ENCODE measurements at places on chromosomes 7 and 10.
A peak's percentile ranks its signal among the peaks of the same experiment; 100 is the strongest.

DNA sequence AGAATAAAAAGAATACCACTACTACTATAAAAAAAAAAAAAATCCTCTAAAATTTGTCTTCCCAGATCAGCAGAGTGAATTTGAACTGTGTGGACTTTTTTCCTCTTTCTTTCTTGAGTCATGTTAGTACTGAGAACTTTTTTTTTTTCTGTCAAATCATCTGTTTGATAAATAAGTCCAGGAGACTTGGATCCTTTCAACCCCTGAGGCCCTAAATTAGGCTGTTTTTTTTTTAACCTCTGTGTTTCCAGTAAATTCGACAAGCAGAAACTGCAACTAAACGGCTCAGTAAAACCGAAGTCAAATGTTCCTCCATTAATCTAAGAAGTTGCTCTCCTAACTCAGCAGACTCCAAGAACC is 2.7 kb downstream of the MAP3K8 start:
- DNase-seq = no peak

GRCh38 chr7:45580053-45580872 is 6.1 kb downstream of the ADCY1 start:
- DNase-seq = peak; percentile 27

GRCh38 chr7:30745261-30745941 is 6.5 kb upstream of the INMT start:
- DNase-seq = no peak

GRCh38 chr10:3372281-3372680 is 199.7 kb upstream of the PITRM1 start:
- no peak for DNase-seq

DNA sequence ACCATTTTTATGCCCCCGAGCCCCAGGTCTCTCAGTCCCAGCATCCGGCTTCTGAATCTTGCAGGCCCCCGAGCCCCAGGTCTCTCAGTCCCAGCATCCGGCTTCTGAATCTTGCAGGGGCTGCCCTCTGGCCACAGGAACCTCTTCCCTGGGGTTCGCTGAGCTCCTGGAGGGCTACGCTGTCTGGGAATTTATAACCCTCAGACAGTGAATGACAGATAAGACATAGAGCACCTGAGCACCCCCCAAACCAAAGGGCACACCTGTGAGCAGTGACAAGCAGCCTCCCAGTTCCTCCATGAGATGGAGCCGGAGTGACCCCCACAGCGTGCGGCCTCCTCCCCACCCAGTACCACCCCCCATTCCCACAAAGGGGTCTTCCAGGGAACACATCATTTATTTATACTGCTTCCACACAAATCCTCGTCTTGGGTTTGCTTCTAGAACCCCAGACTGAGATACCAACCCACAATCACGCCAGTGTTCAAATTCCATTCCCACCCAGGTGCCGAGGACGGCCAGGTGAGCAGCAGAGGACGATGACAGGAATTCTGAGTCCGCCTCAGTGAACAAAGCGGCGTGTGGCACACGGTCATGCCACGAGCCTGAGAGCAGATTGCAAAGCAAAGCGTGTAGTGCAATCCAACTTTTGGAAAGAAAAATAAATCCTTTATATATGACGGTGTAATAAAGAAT is 57.7 kb upstream of the FAM20C start:
- DNase-seq = no peak

DNA sequence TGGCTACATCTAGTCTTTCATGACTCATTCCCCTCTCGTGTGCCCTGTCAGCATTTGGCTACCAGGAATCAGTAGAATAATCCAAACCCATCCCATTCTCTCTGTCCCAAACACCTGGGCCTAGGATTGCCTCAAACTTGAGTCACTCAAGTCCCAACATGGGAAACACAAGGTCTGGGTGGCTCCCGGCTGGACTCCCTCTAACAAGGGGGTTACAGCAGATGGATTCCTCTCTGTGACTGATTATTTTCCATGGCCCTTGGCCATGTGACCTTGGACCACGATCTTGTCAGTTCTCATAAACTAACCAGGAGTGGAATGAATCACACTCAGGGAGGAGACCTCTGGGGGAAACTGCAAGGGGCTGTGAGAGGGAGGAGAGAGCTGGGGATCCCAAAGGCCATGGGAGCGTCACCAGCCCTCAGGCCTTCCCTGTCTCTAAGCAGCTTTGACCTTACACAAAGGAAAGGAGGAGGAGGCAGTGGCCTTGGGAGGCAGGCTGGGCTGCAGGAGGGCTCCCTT is 533.1 kb downstream of the KCNMA1 start:
- DNase-seq = no peak

- DNase-seq = no peak
Observed at GRCh38 chr10:52007091-52007490, 307.0 kb upstream of the DKK1 start.

GRCh38 chr7:155567646-155568332 is 21.4 kb upstream of the CNPY1 start:
- DNase-seq = no peak

DNA sequence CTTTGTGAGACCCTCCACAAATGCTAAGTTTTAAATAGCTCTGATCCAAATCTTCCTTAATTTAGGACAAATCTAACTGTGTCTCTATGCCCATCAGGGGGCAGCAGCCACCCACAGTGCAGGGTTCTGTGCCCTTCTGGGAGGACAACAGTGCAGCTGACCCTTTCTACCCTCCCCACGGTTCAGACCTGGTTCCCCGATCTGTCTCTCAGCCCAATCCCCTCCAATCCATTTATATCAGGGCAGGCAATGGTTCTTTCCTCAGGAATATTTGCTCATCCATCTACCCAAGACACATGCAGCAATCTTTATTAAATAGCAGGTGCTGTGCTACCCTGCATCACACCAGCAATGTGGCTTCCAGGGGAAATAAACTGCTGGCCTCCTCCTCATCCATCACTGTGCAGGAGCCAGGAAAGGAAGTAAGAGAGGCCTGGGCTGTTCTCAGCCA is 4.0 kb upstream of the RBM28 start:
- peak; percentile 63 for DNase-seq

GRCh38 chr10:30433306-30433729 is 666 bp upstream of the MAP3K8 start:
- DNase-seq = peak; percentile 45

- no peak for DNase-seq
Observed at GRCh38 chr10:97543025-97543546, 29.5 kb upstream of the ANKRD2 start.

DNA sequence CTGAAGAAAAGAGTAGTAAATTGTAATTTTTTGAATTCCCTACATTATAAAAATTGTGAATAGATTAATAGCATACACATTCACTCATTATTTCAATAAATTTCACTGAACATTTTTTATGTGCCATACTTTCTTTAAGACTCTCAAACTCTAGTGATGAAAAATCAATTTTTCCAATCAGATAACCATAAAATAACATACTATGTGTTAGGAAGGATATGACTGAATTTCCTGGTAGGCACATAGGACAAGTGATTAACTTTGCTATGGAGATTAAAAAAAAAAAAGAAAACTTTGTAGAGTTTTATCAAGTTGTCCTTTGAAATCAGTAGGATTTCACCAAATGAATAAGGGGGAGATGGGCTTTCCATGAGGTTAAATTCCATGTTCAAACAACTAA is 1597.3 kb upstream of the LRRTM3 start:
- DNase-seq = no peak

GRCh38 chr10:128220021-128220420 is 93.8 kb upstream of the MKI67 start:
- no peak for DNase-seq

GRCh38 chr10:636769-637168 is 52.7 kb downstream of the DIP2C start:
- DNase-seq = no peak

GRCh38 chr10:48236199-48236621 is 38.3 kb downstream of the FRMPD2 start:
- DNase-seq = no peak

- no peak for DNase-seq
Observed at GRCh38 chr10:31288962-31289361, 30.1 kb upstream of the ZEB1 start.

- DNase-seq = no peak
Observed at GRCh38 chr7:118626739-118627138, 402.2 kb downstream of the ANKRD7 start.

DNA sequence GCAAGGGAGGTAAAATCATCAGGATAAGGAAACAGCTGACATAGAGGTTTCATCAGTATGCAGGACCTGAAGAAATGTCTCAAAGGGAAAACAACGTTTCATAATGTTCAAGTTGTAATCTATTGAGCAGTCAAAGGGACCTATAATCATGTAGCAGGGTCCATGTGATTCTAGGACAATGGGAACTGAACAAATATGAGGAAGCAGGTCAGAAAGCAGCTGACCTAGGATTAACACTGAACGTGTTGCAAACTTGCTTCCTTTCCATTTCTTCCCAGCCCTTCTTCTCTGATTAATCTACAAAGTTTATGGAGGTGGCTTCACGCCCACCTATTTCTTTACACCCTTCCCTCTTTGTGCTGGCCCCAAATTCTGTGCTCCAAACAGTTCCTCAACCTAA is 256.9 kb upstream of the AKR1E2 start:
- no peak for DNase-seq

GRCh38 chr7:23852135-23852534 is 142.1 kb downstream of the STK31 start:
- DNase-seq = no peak

GRCh38 chr7:105887569-105888189 is 11.3 kb upstream of the ATXN7L1 start:
- DNase-seq = no peak

DNA sequence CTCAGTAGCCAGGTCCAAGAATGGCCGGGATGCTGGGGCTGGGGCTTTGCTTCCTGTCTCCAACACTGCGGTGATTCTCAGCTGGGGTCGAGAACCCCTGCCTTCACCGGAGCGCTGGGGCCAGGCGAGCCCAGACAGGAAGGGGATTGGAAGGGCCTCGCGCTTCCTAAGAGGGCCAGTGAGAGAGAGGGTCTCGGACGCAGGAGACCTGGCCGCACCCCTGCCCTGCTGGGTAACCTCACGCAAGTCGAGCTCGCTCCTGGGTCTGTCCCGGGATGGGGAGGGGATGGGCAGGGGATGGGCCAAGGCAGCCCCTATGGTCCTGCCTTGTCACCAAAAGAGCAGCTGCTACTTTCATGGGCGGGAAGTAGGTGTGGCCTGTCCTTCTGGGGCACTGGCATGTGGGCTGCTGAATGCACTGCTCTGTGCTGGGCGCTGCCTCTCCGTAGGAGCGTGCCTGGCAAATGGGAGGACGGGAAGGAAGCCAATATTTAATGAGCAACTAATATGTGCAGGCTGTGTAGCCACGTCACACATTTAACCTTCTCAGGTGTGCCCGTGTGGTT is 20.0 kb downstream of the KCNK18 start:
- no peak for DNase-seq

DNA sequence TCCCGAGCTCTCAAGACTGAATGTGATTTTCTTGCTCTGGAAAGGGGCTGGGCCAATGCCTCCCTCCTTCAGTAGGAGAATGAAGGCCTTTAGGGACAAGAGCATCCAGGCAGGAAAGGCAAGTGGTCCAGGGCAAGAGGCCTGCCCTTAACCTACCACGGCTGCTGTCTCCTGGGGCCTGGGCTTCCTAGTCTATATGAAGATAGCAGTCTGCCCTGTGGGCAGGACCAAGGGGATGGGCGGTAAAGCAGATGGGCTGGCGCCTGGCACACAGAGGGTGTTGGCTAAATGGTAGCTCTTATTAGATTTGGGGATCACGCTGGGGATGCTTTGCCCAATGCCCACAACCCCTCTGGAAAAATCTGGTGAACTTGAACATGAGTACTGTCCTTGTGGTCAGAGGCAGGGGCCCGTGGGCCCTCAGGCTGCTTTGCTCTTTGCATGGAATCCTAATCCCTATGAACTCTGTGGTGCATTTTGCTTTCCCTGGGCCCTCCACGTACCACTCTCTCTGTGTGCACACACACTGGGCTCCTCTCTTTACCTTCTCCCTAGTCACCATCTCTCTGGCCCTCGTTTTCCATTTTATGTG is 20.3 kb downstream of the CHAT start:
- DNase-seq = no peak

- DNase-seq = no peak
Observed at GRCh38 chr7:20795881-20796280, 9.2 kb upstream of the SP8 start.

GRCh38 chr10:4790045-4790444 is 36.0 kb upstream of the AKR1E2 start:
- no peak for DNase-seq

- no peak for DNase-seq
Observed at GRCh38 chr7:148719753-148720152, 21.1 kb downstream of the CUL1 start.

- DNase-seq = no peak
Observed at GRCh38 chr7:78427209-78427608, 628.6 kb downstream of the PHTF2 start.

- no peak for DNase-seq
Observed at GRCh38 chr7:118502235-118502634, 277.7 kb downstream of the ANKRD7 start.

DNA sequence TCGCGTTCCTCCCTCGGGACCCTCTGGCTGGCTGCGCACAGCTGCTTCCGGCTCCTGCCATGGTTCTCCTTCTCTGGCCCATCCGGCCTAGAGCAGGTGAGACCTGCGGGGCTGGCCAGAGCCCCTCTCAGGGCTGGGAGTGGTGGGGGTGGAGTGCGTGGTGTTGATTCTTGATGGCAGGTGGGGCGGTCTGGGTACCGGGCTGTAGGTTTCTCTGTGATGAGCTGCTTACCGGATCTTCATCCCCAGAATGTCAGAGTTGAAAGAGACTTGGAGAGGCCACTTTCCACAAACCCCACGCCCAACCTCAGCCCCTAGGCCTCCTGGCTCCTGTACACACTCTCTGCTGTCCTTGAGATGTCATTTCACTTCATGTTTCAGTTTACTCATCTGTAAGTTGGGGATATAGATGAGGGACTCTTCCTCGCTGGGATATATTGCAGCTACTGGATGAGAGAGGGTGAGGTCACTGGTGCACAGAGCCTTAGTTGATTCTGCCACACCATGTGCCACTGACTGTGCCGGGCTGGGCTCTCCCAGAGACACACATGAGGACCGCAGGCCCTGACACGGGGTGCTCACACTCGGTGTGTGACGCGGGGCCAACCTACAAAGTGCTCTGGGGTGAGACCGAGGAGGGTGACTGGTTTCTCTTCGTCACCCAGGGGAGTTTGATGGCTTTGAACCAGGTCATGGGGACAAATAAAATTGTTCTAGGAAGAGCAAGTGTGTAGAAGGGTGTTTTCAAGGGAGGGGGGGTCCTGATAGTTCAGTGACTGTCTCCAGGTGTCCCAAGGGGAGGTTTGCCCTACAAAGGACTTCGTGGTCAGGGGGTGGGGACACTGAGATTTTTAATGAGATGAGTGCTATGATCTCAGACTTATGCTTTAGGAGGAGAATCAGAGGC is 29.5 kb downstream of the ZNF775 start:
- no peak for DNase-seq

GRCh38 chr10:55410415-55410885 is 609.4 kb upstream of the PCDH15 start:
- DNase-seq = peak; percentile 38

Measured in HEK293T (cell line).